ENCODE measurements at places on chromosomes 6 and 20.

DNA sequence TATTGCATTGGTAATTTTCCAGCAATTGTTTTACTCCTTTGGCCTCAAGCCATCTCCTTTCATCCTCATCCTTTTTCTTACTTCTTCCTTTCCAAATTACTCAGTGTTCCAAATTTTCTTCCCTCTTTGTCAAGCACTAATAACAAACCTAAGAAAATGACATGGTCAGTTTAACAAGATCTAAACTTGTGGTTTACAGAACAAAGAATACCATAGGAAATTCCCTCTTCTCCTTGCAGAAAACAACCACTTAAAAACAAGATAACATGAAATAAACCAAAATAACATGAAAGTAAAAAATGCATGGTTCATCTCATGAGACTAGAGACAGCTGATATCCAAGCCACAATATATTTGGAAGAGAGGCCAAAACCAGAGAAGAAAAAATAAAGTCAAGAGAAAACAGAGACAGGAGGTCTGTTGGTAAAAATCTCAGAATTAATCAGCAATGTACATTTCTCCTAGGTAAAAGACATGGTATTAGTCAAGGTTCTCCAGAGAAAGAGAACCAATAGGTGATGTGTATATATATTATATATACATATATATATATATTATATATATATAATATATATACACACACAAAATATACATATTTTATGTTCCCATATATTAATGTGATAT, 51.0 kb upstream of the SENP6 start:
- no peak for DNase-seq

GRCh38 chr6:125169058-125169457, 15.5 kb downstream of the TPD52L1 start:
- no peak for DNase-seq

DNA sequence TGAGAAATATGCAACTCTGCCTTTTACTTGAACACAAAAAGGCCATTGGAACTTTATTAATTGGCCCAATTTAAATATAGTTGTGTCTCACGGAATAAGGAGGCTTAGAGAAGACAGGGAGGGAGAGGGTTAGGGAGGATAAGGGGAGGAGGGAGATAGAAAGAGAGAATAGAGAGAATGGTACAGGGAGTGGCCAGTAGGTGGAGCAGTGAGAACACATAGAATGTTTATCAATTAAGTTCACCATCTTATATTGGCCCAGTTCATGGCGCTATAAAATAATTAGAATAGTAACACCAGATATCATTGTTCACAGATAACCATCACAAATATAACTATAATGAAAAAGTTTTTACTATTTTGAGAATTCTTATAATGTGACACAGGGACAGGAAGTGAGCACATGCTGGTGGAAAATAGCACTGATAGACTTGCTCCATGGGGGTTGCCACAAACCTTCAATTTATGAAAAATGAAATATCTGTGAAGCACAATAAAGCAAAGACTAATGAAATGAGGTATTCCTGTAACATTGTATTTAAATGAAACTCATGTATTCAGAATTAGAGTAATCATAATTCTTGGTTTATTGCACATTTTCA, 374.1 kb upstream of the MANEA start:
- no peak for DNase-seq

GRCh38 chr6:166578536-166579236, 7.8 kb downstream of the RAMACL start:
- DNase-seq: no peak

- DNase-seq: no peak
Measured at GRCh38 chr6:140203661-140204147, 829.3 kb upstream of the CITED2 start.

DNA sequence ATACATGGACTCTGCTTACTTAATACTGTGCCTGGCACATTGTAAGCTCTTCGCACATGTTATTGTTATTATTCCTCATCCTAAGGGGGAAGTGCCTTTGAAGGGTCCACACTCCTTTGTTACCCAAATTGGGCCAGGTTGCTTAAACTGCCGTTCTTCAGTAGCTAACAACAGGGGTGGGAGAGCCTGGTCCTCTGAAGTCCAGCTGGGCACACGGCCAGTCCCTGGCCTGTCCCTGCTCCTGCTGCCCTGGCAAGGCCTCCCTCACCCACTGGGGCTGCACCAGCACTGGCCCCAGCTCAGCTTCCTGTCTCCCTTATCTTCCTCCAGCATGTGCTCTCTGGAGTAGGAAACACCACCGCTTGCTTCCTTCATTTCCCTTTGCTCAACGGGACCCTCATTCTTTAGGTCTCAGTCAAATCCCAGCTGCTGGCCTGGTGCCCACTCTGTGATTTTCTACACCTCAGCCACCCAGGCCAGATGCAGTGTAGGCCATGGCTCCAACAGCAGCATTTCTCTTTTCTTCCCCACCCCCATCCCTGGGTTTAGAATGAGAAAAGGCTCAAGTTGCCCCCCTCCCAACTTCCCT, 5.5 kb upstream of the PROCR start:
- DNase-seq: no peak

DNA sequence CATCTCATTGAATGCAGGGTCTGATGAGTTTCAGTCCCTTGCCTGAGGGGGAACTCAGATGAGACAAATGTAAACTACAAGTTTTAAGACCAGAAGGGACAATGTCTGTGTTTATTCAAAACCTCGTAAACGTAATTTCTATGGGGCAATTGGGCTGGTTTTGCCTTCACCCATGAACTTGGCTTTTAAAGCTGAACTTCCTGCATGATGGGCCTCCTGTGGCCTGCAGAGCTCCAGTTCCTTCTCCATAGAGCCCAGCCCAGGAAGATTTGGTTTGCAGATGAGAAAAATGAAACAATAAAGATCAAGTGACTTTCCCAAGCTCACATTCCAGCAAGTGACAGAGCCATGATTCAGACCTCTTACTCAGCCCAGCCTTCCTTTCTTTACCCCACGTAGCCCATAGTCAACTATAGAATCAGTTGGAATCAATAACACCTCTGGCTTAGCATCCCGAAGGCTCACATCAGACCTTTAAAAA, 612.3 kb downstream of the UTRN start:
- no peak for DNase-seq

- no peak for DNase-seq
Measured at GRCh38 chr6:167734662-167735083, 92.0 kb upstream of the AFDN start.

GRCh38 chr20:1600736-1601135, 19.1 kb downstream of the SIRPB1 start:
- no peak for DNase-seq

GRCh38 chr20:33000802-33001466, 3.3 kb downstream of the SUN5 start:
- no peak for DNase-seq

DNA sequence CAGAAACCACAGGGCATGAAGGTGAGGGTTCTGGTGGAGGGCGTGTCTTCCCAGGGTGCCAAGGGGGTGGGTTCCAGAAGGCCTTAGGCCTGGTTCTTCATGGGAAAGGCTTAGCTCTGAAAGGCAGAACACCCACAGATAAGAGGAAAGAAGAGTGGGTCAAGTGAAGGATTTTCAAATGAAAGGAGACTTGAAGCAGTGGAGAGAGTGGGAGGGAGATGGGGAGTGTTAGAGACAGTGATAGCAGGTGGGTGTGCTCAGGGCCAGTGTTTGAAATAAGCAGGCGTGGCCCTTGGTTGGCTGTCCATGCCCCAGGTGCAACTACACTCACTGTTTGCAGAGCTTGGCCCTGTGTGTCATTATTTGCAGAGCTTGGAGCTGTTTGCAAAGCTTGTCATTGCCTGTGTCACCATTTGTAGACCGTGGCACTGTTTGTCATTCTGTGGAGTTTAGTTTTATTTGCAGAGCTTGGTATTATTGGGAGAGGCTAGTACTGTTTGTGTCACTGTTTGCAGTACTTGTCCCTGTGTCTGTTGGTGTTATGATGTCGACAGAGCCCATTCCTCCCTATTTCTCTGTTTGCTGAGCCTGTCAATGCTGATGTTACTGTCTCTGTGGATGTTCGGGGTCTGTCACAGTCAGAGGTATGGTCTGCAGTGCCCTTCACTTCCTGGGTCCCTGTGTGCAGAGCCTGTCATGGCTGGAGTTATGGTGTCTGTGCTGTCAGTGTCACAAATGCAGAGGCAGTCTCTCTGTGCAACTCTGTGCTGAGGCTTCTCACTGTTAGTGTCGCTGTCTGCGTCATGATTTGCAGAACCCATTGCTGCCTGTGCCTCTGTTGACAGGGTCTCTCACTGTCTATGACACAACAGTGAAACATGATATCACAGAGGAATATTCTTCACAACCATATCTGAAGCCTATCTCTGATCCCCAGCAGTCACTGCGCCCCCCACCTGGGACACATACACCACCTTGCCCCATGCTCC, 127.7 kb upstream of the LRFN2 start:
- no peak for DNase-seq

DNA sequence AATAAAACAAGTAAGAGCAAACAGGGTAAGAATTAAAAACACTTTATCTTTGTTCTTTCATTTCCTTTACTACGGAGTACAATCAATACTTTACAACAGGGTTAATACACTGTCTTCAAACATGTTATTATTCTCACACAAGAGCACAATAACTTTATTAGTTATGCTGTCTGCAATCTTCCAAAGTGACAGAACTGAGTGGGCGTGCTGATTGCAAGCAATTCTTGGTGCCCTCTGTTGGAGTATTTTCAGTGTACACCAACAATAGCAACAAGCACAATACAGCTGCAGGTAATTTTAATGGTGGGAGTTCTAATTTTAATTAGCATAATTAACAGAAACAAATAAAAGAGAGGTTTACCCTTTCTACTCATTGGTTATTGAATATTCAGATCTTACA, 33.9 kb upstream of the PTPRK start:
- no peak for DNase-seq

GRCh38 chr6:45507186-45507585, 129.5 kb upstream of the SUPT3H start:
- no peak for DNase-seq

- DNase-seq: no peak
Measured at GRCh38 chr6:27687154-27688013, 214.5 kb upstream of the ZNF184 start.

- DNase-seq: no peak
Measured at GRCh38 chr6:85078058-85078457, 313.7 kb upstream of the TBX18 start.

DNA sequence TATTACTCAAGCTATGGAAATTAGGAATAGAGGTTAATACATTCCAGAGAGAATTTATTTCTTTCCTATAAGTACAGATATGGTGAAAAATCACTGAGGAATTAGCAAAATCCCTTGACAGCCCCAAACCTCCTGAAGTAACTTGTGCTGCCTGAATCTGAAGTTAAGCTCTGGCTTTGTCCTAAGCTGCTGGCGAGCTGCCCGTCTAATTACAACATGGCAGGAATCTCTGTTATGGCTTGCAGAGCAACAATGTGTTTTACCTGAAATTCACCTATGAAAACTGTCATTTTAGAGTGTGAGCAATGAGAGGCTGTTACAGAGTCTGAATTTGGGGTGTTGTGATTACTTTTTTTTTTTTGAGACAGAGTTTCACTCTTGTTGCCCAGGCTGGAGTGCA, 22.5 kb upstream of the IYD start:
- DNase-seq: no peak

DNA sequence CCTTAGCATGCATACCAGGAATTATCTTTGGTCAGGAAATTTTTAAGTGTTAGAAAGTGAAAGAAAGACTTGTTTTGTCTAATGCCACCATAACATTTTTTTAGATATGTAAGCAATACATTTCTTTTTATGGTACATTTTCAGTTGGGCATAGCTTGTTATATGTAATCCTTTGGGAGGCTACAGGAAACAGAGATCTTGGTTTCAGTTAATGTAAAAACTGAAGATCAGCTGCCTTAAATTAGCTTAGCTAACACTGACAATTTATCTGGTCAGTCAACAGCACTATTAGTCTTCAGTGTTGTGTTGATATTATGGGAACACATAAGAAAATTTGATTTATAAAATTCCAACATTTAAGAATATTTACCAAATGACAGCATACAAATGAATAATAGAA, 78.6 kb upstream of the SMIM8 start:
- DNase-seq: no peak

DNA sequence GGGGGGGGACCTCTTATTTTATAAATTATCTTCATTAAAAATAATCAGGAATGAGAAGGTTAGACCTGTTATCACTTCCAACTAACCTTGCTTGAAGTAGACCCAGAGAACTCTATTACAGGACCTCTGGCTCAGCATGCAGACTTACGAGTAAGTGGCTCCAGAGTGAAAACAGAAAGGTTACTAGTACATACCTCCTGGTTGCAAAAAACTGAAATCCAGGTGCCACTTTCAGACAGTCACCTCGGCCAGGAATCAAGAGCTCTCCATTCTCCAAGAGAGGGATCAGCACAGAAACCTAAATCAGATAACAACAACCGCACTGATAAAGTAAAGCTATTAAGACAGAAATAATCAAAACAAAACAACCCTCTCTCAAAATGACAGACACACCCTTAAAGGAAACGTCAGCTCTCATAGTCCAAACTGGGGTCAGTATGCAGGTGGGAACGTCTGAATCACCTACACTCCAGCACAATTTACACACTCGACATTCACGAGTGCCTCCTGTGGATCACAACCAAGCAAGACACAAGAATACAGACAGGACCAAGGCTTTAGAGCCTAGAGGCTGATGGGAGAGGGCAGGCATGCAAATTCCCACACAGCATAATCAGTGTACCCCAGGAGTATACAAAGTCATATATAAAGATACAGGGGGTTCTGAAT, 31.8 kb downstream of the MDN1 start:
- no peak for DNase-seq

- no peak for DNase-seq
Measured at GRCh38 chr6:96610019-96610418, 47.1 kb downstream of the FHL5 start.

GRCh38 chr6:124441450-124441849, 520.8 kb upstream of the RNF217 start:
- DNase-seq: no peak

DNA sequence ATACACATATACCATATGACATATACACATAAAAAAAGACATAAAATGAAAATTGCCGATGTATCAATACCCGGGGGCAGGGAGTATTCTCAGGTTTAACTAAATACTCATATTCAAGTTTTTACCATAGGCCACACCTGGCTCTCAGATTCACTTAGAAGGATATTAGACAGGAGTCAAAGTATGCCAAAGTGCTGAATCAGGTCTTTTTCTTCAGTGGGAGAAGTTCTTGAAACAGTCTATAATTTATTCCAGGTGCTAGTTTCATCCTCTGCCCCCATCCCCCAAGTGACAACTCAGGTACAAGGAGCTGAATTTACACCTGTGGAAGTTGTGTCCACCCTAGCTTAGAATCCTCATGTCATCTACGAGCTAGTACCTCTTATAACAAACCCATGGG, 8.5 kb upstream of the HLA-DRA start:
- no peak for DNase-seq

DNA sequence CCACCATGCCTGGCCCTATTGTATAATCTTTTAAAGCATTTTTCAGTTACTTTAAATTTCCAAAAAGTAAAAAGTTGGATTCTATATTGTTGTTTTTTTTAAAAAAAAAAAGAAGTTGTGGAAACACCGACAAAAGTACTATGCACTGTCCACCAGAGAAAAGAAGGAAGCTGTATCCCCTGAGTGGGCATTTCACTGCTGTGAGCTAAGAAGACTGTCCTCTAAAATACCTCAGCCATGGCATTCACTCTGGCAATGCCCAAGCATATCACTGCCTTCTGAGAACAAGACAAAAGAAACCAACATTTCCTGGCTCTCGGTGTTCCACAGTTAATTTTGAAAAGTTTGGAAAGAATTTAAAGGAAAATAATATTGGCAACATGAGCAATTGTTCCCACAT, 117.8 kb downstream of the IPCEF1 start:
- DNase-seq: no peak

- no peak for DNase-seq
Measured at GRCh38 chr6:127497410-127497809, 21.7 kb downstream of the MTCL3 start.
